NCI-H446 treated with DMSO at 0.1 percent for 48 hours (cell line): ENCODE measurements at places on chromosomes 2 and 18.

DNA sequence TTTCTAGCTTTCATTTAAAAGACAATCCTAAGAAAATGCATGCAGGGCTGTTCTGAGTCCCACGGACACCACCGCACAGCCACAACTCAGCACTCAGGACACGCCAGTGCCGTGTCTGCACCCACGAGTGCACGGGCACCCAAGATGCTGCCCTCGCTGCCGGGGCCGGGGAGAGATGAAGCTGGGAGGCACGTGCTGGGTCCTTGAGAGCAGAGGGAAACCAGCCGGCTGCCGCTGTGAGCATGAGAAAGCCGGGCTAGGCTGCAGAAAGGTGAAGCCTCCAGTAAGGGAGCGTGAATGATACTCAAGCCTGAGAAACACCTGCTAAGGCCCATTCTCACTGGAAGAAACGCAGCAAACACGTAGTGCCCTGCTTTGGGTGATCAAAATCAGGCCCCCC, 4.8 kb downstream of the COPS9 start:
- DNase-seq = no peak

DNA sequence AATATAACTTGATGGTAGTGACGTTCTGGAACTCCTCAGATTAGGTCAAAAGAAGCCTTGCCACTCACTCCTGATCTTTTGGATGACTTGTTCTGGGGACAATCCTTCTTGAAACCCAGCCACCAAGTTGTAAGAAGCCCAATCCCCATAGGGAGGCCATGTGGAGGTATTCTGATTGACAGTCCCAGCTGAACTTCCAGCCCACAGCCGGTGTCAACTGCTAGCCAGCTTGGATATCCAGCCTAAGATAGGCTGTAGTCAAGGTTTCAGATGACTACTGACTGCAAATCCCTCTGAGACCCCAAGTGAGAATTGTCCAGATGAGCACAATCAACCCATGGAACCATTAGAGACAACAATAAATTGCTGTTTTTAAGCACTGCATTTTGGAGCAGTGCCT, 31.4 kb downstream of the EIF2AK2 start:
- no peak for DNase-seq

DNA sequence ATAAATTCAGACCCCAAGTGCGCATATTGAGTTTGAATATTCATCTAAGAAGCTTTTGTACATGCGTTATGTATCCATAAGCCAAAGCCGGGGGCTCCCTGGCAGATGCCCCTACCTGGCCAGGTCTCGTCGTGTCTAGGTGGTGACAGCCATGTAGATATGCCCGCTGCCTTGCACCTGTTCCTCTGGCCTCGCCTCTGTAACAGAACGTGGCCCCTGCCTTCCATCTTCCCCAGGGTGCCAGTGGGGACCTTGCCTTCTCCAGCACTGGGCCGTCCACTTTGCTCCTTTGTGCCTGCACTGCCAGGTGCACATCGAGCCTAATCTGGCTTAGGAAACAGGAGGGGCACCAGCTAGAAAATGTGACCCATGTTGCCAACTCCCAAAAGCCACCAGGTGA, 198.2 kb downstream of the AGAP1 start:
- DNase-seq = no peak

DNA sequence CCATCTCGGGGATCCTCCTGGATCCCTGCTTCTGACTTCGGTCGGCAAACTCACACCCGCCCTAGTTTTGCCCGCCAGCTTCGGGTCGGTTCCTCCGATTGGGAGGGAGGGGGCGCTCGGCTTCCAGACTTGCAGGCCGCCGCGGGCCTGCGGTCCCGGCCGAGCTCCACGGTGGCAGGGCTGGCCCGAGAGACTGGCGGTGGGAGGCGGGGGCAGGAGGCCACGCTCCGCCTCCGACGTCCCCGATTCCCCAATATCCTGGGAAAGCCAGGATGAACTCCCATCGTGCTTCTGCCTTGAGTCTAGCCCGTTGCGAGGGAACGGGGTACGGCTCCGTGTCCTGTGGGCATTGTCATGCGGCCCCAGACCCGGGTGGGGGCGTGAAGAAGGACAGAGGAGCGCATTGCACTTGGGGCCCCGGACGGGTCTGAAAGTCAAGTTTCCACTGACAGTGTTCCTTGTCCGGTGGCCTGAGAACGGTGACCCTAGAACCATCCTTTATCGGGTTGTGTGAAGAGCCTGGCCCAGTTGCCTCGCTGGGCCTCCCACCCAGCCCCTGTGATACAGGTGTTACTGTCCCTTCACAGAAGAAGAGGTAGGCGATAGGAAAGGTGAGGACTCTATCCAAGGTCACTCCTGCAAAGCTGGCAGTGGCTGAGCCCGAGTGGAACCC, 2.4 kb upstream of the INHBB start:
- DNase-seq = no peak

- no peak for DNase-seq
Observed at GRCh38 chr2:42907835-42908234, 115.5 kb upstream of the HAAO start.

- DNase-seq = no peak
Observed at GRCh38 chr2:120443946-120444345, 98.0 kb downstream of the INHBB start.
